ENCODE measurements at places on chromosomes 7 and 10.

- DNase-seq: no peak
Measured at GRCh38 chr7:151174246-151175046, 7.0 kb upstream of the GBX1 start.

DNA sequence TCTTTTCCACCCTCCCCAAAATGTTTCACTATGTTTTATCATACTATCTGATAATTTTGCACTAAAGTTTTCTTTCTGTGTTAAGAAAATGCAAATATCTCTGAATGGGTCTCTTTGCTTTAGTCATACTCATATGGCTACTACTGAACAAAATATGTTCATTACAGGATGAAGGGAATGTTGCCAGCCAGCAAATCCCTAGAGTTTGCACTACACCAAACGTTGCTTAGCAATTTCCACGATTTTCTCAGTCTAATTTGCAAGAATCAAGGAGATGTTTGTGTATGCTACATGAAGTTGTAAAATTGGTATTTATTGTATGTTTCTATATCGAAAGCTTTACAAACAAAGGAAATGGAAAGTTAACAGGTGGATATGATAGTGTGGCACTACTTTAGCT is 10.6 kb upstream of the MAGI2 start:
- no peak for DNase-seq

DNA sequence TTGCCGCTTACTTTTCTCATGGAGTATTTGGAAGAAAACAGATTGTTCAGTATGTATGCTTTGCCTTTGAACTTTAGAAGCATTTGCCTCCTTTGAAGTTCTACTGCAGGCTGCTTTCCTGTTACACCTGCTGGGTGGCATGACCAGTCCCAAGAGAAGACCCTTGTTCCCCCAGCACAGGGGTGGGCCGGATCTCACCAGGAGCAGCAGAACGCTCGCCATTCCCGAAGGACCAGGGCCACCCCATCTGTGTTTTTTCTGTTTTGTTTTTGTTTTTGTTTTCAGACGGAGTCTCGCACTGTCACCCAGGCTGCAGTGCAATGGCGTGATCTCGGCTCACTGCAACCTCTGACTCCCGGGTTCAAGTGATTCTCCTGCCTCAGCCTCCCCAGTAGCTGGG is 493.6 kb downstream of the PTPRN2 start:
- DNase-seq: no peak

DNA sequence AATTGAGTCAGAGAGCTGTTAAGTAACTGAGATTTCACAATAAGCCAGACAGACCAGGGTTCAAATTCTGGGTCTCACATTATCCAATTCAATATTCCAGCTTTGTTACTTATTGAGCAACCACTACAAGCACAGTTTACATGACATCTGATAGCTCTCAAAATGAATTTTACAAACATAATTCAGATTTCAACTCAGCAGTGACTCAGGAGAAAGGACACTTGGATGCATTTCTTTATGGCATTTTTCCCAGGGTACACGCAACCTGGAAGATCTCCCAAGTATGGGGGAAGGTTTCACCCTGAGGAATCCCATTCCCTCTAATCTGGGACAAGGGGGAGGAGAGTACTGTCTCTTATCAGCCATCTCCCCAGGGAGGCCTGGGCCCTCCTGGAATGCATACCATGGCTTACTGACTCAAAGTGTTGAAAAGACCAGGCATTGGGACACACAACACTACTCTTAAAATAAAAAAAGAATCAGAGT is 102.4 kb downstream of the CFTR start:
- no peak for DNase-seq

DNA sequence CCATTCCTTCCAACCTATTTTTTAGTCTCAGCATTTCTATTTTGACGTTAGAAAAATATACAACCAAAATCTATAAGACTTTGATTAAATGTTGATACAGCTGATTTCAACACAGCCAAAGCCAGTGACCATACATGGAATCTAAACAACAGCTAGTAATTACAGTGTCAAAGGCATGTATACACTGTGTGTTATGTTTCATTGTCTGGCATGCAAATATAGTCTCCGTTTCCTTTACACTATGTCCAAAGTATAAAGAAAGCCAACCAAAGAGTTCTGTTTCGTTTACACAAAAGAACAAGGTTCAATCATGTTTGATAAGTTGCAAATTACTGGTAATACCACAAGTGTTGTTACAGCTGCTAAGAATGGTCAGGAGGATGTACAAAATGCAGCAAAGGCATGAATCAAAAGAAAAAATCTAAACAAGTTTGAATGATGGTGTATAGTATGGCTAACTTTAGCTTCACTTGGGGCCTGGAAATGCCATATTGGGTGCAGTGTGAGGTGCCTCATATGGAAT is 268.3 kb upstream of the FERD3L start:
- no peak for DNase-seq

- DNase-seq: no peak
Measured at GRCh38 chr10:106506526-106507283, 657.8 kb downstream of the SORCS1 start.

- no peak for DNase-seq
Measured at GRCh38 chr7:69561266-69561960, 36.9 kb upstream of the AUTS2 start.

DNA sequence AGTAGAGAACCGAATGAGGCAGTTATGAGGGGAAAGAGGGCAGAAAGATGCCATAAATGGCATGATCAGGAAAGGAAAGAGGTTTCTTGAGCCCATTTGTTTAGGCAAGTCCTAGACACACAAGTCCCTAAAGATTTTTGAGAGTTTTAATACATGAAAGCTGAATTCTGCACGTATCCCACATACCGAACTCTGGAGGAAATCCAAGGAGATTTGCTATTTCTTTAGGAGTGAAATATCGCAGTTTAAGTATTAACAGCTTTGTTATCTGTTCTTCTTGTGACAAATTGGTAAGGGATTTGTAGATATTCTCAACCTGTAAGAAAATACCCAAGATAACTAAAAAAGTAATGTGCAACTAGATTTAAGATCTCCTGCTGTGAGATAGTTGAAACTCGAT is 23.7 kb upstream of the CUBN start:
- DNase-seq: no peak

GRCh38 chr10:11797847-11798633 is 25.1 kb upstream of the PROSER2 start:
- no peak for DNase-seq

- DNase-seq: no peak
Measured at GRCh38 chr7:88217675-88218428, 2.0 kb downstream of the SRI start.

DNA sequence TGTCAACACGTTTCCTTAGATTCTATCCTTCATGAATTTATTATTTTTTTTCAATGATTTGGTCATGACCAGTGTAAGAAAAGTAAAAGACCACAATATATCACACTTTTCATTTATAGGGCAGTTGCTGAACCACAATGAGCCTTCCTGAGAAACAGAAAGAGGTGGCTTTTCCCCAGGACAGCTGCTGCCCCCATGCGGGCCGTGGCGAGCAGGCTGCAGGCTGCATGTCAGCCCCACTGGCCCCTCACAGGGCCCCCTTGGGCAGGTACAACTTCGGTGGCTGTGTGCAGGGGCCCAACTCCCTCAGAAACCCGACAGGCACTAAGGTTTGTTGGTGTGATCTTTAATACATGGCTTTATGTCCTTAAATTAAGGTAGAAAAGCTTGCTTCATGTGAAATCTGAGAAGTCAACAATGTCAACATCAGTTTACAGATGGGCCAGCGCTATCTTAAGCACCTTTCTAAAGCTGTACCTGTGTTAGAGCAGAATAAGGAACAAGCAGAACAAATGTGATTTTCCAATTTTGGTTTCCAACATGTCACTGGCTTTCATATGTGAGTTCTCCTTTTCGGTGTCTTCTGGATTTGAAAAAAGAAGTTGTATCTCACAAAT is 10.6 kb downstream of the BEND7 start:
- DNase-seq: no peak

- no peak for DNase-seq
Measured at GRCh38 chr7:16428672-16429071, 7.3 kb upstream of the CRPPA start.

Data from activated CD4-positive, CD25-positive, alpha-beta regulatory T cell treated with anti-CD3 and anti-CD28 coated beads, Interleukin-2, amount 50 U/mL, for 16 hours (primary cell).